ENCODE measurements at places on chromosomes 4 and X.

DNA sequence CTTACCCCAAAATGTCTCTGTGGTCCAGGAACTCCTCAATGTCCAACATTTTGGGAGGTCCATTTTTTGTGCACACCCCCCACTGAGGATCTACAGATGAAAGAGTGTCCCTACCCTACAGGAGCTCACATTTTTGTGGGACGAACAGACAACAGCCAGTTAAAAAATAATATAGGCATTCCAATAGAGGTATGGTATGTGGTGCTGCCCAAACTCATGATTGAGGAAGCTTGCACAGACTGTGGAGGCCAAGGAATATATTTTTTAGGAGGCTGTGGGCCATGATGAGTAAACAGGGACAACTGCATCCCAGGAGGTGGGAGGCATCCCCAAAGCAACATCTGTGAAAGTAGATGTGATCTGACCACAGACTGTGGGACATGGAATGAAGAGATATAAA, 181.0 kb upstream of the HCCS start:
- no peak for DNase-seq

GRCh38 chr4:80206111-80206510, 8.8 kb downstream of the PRDM8 start:
- no peak for DNase-seq

- no peak for DNase-seq
These were observed 5.7 kb downstream of the SLC6A8 start for GRCh38 chrX:153693216-153694086.

GRCh38 chrX:109533631-109534030, 3.0 kb upstream of the NXT2 start:
- DNase-seq = no peak

- no peak for DNase-seq
These were observed 568.6 kb downstream of the RPA4 start for GRCh38 chrX:97452283-97452682.

DNA sequence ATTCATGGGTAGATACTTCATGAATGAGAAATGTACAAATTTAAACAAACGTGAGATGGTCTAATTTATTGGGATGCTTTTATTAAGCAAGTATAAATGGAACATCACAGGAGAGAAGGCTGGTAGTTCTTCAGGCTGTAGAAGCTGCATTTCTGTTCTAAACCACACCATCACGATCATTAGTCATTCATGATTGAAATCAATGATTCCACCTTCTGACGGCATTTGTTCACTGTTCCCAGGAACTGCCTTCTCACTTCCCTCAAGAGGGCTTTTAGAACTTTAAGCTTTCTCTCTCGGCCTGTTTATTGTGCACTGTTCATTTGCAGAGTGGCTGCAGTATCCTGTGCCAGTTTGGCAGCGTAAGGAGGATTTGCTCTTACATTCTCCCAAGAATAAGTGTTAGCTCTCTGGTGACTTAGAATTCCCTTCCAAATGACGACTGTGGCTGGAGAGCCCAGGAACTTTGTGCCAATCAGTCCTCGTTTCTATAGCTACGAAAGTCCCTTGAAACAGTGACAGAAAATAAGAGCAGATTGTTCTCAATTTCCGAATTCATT, 54.7 kb downstream of the MFAP3L start:
- no peak for DNase-seq

- DNase-seq = no peak
These were observed 40.9 kb downstream of the PDS5A start for GRCh38 chr4:39936565-39937418.

GRCh38 chrX:153635788-153636668, 11.0 kb upstream of the DUSP9 start:
- no peak for DNase-seq

DNA sequence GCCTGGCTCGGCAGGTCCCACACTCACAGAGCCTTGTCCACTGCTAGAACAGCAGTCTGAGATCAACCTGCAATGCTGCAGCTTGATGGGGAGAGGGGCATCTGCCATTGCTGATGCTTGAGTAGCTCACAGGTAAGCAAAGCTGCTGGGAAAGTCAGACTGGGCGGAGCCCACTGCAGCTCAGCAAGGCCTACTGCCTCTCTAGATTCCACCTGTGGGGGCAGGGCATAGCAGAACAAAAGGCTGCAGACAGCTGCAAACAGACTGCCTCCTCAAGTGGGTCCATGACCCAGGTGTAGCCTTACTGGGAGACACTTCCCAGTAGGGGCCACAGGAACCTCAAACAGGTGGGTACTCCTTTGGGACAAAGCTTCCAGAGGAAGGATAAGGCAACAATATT, 110.6 kb upstream of the ADAMTS3 start:
- no peak for DNase-seq

DNA sequence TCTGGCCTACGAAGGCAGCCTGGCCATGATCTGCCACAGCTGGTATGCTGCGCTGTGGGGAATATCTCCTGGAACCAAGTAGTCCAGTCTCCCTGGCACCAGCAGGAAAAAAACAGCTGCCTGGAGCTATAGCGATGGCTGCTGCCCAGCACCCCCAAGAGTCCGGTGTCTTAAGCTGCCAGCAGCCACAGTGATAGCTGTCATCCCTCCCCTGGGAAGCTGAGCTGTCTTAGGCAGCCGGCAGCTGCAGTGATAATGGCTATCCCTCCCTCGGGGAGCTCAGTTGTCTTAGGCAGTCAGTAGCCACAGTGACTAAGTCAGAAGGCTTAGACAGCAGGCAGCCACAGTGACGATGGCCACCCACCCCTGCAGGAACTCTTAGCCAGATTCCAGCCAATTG, 205.1 kb downstream of the STPG2 start:
- DNase-seq = no peak

- no peak for DNase-seq
These were observed 36.0 kb downstream of the AWAT2 start for GRCh38 chrX:70013466-70014381.

DNA sequence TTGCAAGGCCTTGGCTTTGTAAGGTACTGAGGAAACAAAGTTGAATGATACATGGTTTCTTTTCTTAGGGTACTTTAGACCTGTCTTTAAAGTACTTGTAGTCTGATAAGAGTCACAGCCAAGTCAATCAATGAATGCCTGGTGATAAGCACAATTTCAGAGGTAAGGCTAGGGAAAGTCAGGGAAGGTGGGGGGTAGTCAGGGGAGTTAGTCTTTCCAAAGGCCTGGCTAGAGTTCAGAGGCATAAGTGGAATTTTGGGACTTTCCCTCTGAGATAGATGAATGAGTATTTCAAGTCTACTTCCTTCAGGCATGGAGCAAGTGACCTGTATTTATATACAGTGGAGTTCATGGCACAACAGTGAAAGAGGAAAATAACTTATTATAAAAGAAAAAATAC, 78.3 kb downstream of the SLC4A4 start:
- DNase-seq = no peak

DNA sequence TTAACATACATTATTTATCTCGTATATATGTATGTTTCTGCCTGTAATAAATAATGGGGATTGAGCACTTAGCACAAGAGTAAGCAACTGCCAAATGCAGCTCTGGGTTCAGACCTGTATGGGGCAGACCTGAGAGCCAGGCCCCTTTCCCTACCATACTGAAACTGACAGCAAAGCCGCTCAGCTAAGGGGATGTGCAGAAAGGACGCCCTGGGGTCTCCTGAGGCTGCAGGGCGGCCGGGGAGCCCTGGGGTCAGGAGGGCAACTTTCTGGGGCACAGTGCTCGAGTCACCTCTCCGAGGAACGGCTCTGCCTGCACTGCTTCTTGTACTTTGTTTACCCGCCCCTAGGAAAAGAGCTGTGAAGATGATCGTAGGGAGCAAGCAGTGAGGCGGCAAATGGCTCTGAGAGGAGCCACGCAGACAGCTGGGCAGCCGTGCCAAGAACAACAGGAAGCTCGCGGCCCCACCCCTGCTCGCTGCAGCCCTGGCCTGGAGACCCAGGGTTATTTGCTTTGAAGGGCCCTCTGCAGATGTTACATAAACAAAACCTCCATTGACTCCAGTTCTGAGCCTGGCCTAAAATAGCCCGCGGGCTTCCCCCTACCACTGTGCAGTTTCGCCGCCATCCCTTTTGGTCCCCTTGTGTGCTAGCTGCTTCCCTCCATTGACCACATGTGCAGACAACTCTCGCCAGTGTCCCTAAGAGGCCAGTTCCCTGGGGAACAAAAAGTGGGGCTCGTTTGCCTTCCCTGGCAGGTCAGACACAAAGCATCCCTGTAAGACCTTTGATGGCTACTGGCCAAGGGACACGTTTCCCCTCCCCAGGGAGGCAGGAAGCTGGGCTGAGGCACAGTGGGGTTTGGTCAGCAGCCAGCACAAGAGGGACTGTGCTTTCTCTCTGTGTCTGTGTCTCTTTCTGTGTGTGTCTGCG, 111.3 kb upstream of the LNX1 start:
- DNase-seq = no peak

DNA sequence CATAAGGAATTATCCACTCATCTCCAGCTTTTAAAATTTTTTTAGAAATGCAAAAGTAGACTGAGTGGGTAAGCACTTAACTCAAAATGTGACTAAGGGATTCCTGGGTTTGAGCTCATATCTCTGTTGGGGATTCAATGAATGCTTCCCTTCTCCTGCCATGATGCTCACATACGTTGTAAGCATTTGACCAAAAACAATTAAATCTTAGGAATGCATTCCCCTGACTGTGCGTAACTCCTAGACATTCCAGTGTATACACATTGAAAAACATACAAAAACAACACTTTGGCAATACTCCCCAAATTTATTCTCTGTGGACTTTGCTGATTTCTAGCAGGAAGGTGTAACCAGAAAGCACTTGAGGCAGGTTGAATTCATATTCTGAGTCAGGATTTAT, 29.8 kb downstream of the SPANXA2 start:
- no peak for DNase-seq

GRCh38 chr4:498328-498904, 540 bp downstream of the ZNF721 start:
- DNase-seq = no peak

DNA sequence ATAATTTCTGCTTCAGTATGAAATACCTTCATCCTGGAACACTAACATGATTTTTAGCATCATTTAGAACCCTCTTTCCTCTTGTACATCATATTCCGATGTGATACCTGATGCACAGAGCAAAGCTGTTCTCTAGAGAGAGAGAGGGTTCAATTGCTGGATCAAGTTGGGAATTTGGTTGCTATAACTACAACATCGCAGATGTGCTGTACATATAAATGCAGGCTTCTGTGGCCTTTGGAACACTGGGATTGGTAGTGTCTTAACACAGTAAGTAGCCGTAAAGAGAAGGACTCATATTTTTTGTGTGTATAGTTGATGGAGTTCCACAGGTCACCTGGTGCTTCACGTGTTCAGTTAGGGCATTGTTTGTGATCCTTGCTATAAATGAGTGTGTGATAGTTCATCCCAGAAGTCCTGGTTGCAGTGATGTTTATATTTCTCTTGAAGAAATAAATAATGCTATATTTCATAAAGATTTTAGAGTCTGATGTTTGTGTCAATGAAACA, 119.2 kb downstream of the RAPGEF2 start:
- no peak for DNase-seq
